ENCODE measurements at places on chromosomes 2 and 18. TPM values are rescaled to one million over a fixed set of nuclear protein-coding genes. Genes with fewer than 3 reads are reported as not detected.

The ANKRD62 gene
- not detected for total RNA-seq

The ATP8B1 gene
- total RNA-seq: 6.2 TPM

The HS1BP3 gene
- total RNA-seq: 37.8 TPM

The EPC2 gene
- total RNA-seq: 7.5 TPM

Data from A549 treated with GW870086 at 1 μM for 4 hours (cell line).